Left renal cortex interstitium (tissue), 4 donors: ENCODE measurements at places on chromosomes 6 and 20. TPM values are rescaled to one million over a fixed set of nuclear protein-coding genes. Genes with fewer than 3 reads are reported as not detected.

DNA sequence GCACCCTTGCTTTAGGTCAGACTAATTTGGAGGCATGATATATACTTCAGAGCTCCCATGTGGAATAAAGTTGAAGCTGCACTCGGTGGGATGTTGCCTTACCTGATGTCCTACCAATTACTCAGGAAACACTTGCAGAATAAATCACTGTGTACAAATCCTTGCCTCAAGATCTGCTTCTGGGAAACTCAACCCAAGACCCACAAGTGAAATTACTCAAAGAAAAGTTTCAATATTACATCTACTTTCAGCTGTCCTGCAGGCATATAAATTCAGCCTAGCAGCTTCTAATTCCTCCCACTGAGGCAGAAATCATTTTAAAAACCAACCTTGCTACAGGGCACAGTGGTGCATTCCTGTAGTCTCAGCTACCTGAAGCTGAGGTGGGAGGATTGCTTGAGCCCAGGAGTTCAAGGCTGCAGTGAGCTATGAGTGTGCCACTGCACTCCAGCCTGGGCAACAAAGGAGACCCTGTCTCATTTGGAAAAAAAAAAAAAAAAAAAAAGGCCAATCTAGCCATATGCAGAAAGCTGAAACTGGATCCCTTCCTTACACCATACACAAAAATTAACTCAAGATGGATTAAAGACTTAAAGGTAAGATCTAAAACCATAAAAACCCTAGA is 20.7 kb upstream of the DCDC2 start:
- DNase-seq, result no peak

DNA sequence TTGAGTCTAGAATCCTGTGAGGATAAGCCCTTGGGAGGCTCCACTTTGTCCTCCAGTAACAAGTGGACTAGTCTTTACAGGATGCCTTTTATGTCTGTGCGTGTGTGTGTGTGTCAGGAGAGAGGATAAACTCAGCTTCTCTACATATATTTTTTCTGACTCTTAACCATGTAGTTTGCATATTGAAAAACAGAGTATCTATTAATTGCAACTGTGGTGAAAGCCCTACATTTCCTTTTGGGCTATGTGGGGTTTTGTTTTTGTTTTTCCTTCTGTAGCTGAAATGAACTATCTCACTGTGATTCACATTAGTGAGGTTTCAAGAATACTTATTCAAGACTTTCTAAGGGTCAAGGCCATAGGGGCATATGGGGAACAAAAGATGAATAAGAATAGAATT is 17.7 kb downstream of the TPBG start:
- DNase-seq, result no peak

FNDC1 gene
- 9.2 TPM for polyA plus RNA-seq

GRCh38 chr6:36131511-36132245 is 1.4 kb downstream of the MAPK13 start:
- peak; percentile 45 for DNase-seq

DNA sequence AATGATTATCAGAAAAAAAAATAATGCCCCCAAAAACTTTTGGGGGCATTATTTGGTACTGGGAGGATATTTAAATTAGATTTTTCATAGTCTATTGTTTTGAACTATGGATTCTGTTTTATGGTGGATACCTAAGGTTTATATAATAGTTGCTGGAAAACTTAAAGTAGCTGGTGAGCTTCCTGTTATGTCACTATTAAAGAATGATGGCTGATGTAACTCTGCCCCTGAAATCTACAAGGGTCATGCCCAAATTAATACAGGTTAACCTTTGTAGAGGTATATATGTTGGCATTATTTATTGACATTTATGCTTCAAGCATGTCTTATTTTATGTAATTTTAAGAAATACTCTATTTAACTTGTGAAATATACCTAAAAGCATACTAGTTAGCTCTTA is 25.3 kb upstream of the ERVFRD-1 start:
- DNase-seq, result no peak

DNA sequence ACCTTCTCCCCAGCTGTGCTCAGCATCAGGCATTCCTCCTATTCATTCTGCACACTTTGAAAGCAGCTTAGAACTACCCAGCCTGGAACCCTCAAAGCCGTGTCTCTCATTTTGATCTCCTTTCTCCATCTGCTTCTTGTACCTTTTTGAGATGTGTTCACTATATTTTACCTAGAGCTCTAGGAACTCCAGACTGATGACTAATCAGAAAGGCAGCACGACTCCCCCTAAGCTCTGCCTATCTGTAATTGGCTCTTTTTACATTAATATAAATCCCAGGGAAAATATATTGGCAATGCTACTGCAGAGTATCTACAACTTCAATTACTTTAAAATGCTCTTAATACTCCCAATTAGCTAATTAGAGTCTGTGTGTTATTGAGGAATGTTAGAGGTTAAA is 671.5 kb downstream of the CBLN4 start:
- no peak for DNase-seq

GRCh38 chr6:166281104-166281503 is 27.1 kb downstream of the PRR18 start:
- DNase-seq, result no peak

GRCh38 chr6:169158174-169158573 is 95.5 kb downstream of the THBS2 start:
- peak; percentile 65 for DNase-seq

- no peak for DNase-seq
These were observed 160.6 kb downstream of the GRM4 start for GRCh38 chr6:33985313-33985751.

GRCh38 chr20:45919542-45920399 is 7.8 kb upstream of the PLTP start:
- DNase-seq, result peak; percentile 66

PROCR gene
- 9.4 TPM for polyA plus RNA-seq

TBPL1 gene
- polyA plus RNA-seq, result 56.4 TPM

CLVS2 gene
- 0.17 TPM for polyA plus RNA-seq

- DNase-seq, result no peak
These were observed at the start of gene PKIG for GRCh38 chr20:44582311-44583025. PKIG (plus strand) TSS chr20:44582579; CDS start chr20:44614557, 31,978 bp downstream.

DNA sequence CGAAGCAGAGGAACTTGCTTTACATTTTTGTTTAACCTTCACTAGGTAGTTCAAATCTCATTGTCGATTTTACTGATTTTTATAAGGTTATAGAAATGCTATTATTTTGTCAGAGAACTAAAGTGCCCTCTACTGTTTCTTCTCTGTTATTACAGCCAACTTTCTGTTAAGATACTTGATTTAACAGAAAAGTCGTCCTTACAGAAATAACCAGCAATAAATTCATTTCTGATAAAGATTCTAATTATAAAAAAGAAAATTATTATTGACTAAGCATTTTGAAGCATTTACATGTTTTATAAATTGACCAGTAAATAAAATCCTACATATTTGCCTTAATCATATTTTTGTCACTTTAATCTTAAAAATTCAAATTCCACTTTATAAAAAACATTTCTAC is 60.8 kb downstream of the OGFRL1 start:
- DNase-seq, result no peak

SFTA2 gene
- polyA plus RNA-seq, result 1.2 TPM

VAPB gene
- 51.5 TPM for polyA plus RNA-seq

DNA sequence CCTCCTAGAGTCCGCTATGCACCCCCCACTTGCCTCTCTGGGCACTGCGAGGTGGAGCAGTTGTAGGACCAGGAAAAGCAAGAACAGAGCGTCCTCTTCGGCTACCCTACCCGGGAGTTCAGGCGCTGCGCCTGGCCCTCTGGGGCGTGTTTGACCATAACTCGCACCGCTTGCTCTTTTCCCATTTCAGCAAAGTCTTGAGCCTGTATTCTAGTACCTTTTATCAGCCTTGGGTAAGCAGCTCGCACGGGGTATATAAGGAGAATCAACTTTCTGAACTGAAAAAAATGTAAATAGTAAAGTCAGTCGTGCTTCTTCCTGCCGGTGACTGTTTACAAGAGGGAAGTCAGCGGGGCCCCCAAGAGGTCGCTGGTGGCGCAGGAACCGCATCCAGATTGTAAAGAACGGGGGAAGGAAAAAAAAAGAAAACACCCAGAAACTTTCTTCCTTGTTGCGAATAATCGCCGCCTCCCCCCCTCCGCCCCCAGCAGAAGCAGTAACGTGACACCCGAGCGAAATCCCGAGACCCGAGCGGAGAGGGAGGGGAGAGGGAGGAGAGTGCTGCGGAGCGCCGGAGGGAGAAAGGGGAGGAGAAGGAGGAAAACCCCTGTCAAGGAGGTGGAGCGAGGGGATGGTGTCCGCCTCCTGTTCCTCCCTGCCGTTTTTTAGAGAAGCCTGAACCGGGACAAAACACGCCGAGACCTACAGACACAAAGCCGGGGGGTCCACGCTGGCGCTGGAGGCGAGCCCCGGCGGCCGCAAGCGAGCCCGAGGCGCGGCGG is at the start of gene UST:
Gene UST (plus strand): TSS at position 668 of the 782 bp plus-strand sequence. CDS start 401 bp downstream, outside the sequence.
- DNase-seq, result peak; percentile 80

DNA sequence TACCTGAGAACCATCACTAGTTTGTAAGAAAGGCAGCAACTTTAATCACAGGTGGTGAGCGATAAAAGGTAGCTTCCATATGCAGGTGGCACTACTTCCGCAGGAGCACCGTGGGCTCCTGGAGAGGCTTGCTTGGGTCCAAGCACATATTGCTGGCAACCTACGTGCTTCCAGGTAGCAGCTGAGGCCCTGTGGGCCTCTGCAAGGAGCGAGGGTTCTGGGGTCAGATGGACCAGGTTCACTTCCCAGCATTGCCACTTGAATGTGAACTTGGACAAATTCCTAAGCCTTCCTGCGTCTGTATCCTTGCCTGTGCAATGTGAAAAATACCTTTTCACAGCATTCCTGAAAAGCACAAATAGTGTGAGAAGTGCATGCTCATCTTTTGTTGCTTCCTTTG is 31.0 kb downstream of the TXNDC5 start:
- no peak for DNase-seq

DNA sequence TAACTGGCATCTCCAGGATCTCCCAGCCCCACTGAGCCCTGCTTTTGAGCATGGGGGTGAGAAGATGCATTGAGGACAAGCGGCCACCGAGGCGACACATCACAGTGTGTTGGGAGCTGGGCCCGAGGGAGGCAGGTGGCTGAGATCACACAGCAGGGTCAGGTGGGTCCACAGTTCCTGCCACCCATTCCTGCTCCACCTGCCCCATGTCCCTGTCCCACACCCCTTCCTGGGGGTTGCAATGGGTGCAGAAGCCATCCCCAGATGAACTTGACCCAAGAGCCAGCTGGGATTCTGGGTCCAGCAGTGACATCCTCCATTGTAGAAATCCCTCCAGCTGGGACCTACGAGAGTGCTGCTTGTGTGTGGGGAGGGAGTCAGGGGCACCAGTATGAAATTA is 1.0 kb downstream of the TGM2 start:
- no peak for DNase-seq

CST11 gene
- polyA plus RNA-seq, result not detected

- no peak for DNase-seq
These were observed 910 bp upstream of the PCSK2 start for GRCh38 chr20:17225851-17226409.
